Effector CD4-positive, alpha-beta T cell (primary cell): ENCODE measurements at places on chromosomes 2 and 18.

DNA sequence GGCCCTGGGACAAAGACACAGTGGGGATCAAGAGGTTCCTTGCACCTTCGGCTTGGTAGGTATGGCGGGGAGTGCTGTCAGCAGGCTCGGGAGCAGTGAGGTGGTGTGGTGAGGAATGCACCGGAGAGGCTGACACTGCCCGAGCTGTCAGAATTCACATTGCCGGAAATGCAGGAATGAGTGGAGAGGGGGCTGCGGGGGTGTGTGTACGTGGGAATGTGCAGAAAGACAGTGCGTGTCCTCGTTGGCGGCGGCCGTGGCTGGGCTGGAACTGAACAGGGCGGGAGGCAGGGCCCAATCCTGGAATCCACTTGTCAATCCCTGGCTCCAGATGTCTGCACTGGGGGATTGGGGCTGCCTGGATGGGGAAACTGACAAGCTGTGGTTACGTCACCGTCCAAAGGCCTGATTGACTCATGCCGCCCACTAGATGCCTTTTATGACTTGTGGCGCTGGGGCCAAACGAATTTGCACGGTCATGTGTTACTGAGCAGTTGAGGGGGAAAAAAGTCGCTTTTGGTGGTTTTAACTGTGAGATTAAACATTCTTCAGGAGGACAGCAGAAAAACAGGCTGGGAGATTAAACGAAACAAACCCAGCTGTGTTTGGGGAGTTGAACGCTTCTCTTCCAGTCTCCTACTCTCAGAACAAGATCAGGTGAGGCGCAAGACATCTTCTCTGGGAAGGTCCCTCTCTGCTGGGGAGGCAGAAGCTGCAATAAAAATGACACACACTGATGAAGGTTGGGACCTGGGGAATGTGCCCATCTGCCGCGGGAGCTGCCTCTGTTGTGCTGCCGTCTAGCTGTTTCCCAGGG lies 189.4 kb upstream of the GLI2 start:
- DNase-seq = no peak

DNA sequence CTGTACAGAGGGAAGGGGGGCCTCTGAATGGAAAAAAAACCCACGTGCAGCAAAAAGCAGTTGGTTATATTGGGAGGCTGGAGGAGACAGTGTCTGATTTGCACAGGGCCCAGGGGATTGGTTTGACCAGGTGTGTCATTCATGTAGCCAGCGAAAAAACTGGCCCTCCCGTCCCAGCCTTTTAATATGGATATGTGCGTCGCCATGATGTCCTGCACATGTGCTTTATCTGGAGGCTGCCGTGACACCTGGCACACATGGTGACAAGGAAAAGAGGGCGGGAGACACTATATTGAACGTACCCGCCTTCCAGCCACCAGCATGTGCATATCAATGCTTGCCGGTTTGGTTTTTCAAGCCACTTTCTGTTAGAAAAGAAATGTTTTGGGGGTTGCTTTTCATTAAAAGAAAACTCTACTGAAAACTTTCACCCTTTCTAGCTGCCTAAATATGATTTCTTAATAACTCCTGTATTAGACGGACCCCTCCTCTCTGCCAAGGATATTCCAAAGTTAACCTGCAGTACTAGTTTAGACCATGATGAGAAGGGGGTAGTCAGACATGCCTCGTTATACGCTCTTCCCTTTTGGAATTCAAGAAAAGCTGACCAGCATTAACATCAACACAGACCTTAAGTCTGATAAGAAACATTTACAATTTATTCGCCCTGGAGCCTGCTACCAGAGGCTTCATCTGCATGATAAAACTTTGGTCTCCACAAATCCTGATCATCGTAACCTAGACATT lies 16.2 kb downstream of the SLC25A52 start:
- no peak for DNase-seq

DNA sequence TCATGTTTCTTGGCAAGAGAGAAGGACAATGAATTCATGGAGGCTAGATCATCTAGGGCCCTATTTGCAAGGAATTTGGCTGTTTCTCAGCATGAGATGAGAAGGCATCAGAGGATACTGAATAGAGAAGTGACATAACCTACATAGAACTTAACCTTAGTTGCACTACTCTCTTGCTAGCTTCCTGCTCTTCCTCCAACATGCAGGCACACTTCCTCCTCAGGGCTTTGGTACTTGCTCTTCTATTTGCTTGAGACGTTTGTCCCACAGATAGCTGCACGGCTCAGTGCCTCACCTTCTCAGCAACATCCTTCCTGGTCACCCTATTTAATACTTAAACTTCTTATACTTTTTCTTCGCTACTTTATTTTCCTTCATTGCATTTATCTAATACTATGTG lies 20.0 kb upstream of the LANCL1 start:
- DNase-seq = no peak

DNA sequence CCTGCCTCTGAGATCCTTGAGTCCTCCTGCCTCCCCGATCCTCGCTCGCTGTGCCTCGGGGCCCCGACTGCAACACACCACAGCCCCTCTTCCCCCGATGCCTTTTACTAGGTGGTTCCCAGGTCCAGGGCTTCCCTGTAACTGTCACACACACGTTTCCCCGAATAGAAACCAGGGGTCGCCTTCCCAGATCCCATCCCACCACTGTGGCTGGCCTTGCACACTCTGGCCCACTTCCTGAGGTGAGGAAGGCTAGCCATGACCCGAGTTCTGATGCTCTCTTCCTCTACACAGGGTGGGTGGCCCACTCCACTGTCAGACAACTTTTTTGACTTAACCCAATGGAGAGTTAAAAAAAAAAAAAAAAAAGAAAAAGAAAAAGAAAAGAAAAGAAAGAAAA lies 139.6 kb upstream of the ASB18 start:
- DNase-seq = no peak

GRCh38 chr2:32222966-32223365 lies 41.7 kb downstream of the NLRC4 start:
- DNase-seq = no peak

DNA sequence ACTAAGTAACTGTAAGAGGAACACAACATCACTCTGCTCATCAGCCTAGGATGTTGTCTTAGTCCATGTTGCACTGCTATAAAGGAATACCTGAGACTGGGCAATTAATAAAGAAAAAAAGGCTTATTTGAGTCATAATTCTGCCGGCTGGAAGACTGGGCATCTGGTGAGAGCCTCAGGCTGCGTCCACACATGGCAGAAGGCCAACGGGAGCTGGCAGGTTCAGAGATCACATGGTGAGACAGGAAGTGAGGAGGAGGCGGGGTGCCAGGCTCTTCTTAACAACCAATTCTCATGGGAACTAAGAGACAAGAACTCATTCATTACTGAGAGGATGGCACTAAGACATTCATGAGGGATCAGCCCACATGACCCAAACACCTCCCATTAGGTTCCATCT lies 46.8 kb downstream of the EPG5 start:
- no peak for DNase-seq

DNA sequence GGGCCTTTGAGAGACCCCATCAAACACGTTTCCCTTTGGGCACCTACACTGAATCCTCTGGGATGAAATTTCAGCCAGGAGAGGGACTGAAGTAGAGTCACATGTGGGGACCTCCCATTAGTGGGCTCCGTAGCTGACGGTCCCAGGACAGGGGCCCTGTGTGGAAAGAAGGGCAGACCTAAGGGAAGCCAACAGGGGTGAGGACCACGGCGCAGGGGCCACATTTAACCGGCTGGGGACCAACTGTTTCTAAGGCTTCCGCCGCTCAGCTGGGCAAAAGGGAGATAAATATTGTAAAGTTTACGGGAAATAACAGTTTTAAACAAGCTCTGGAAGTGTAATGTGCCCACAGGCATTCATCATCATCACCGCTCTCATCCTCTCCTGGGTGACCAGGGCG lies 42.7 kb downstream of the RRM2 start:
- no peak for DNase-seq

DNA sequence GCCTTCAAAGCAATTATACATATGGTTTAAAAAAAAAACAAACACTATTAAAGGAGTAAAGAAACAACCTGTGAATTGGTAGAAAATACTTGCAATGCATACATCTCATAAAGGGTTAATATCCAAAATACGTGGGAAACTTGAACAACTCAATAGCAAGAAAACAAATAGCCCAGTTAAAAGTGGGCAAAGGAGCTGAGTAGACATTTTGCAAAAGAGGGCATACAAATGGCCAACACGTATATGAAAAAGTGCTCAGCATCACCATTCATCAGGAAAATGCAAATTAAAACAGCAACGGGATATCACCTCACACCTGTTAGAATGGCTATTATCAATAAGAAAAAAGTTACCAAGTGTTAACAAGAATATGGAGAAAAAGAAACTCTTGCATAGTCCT lies 298.3 kb upstream of the RBMS1 start:
- DNase-seq = no peak

DNA sequence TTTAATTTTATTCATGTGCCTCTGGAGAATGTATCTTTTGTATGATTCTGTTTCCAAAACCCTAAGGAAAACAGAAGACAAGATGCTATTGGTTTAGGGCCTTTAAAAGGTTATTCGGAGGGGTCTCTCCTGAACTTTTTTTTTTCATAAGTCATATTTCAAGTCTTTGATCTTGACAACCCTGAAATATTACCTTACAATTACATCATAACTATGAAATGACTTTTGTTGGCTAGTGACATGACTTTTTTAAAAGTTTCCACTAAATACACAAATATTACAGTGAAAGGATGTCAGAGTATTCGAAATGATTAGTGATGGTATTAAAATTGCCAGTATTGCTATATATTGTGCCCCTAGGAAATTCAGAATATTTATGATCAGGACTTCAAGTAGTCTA lies 31.8 kb upstream of the FZD7 start:
- DNase-seq = no peak

DNA sequence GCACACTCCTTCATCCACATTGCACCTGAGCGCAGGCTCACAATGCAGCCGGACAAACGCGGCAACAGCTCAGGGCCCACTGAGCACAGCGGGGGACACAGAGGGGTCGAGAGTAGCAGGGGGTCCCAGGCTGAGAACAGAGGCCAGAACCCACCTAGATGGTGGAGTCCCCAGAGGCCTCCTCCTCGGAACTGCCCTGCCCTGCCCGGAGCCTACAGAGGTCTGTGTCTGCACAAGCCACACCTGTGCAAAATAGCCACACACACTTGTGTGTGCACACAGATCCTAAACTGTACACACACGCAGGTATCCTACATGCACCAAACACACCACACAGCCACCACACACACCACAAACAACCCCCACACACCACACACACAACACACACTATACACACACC lies 72.8 kb downstream of the TMEM18 start:
- DNase-seq = no peak

- DNase-seq = no peak
These were observed 22.8 kb upstream of the ASNSD1 start for GRCh38 chr2:189638301-189639006.

DNA sequence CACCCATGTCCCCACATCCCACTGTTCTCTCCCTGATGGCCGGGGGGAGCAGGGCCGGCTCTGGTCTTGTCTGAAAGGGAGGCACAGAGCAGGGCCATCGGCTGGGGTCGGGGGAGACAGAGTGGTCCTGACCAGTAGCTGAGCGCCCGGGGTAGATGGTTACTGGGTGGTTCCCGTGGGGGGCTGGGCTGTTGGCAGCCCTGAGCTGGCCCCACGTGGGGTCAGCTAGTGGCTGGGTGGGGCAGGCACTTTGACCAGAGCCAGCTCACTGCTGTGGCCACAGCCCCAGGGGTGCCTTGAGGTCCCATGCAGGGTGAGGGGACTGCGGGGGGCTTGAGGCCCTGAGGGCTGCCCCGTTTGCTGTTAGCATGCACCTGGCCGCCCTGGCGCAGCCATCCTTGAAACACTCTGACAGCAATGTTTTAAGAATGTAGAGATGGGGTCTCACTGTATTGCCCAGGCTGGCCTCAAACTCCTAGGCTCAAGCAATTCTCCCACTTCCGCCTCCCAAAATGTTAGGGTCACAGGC lies 12.3 kb upstream of the NEU4 start:
- no peak for DNase-seq

GRCh38 chr2:25651066-25651465 lies 22.3 kb downstream of the DTNB start:
- DNase-seq = no peak

DNA sequence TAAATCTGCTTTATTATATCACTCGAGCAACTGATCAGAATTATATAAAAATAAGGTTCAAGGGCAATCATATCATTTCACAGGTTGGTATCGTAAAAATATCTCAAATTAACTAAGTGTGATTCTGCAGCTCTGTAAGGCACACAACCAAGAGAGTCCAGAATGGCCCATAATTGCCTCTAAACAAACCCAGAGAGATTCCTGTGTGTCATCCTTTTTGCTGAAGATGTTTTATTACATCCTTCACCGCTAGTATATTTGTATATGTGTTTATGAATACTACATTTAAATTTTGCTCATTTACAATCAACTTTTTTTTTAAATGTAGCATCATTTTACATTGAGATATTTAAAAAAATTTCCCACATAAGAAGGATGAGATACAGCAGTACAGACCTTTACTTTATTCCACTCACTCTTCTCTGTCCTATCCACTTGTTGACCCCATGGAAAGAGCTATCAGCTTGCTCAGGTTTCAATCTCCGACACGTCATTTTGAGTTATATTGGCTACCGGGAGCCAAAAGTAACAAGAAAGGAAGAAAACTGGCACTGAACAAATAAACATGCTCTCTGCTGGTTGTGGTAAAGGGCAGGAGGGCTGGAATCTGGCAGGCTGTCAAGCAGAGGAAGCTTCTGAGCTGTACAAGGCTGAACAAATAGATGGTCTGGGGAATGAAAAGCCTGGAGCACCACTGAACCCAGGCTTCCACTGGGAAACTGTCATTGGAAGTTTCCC lies 23.1 kb downstream of the PLA2R1 start:
- no peak for DNase-seq

DNA sequence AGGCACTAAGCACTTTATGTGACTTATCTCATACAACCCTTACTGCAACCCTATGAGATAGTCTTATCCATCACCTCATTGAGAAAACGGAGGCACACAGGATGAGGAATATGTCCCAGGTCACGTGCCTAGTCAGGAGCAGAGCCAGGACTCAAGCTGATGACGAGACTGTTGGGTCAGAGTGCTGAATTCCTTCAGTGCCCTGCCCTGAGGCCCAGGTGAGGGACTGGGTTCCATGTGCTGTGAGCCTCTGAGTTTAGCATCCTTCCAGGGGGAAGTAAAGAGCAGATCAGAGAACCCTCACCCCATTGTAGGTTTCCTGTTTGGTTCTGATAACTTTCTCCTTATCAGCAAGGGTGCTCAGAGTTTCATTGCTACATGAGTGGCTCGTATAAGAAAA lies 11.7 kb upstream of the EDAR start:
- DNase-seq = no peak

DNA sequence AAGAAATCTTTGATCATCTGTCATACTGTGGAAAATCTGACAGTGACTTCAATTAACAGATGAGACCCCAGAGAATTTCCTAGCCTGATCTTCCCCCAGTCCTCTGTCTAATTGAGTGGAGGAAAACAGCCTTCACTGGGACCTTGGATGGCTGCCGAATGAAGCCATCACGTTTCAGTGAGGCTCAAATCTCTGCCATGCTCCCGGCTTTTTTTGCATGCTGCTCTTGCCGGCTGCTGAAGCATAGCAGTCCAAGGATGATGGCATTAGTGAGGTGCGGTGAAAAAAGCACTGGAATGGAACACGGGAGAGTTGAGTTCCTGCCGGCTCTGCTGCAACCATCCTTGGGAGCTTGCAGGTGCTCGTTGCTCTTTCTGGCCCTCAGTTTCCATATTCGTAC lies 430.5 kb downstream of the SLC4A3 start:
- DNase-seq = no peak
